ENCODE measurements at places on chromosomes 3 and 15. TPM values are rescaled to one million over a fixed set of nuclear protein-coding genes. Genes with fewer than 3 reads are reported as not detected.
A peak's percentile ranks its signal among the peaks of the same experiment; 100 is the strongest.

GRCh38 chr3:150407051-150407807, 869 bp upstream of the TSC22D2 start:
- DNase-seq: no peak

DNA sequence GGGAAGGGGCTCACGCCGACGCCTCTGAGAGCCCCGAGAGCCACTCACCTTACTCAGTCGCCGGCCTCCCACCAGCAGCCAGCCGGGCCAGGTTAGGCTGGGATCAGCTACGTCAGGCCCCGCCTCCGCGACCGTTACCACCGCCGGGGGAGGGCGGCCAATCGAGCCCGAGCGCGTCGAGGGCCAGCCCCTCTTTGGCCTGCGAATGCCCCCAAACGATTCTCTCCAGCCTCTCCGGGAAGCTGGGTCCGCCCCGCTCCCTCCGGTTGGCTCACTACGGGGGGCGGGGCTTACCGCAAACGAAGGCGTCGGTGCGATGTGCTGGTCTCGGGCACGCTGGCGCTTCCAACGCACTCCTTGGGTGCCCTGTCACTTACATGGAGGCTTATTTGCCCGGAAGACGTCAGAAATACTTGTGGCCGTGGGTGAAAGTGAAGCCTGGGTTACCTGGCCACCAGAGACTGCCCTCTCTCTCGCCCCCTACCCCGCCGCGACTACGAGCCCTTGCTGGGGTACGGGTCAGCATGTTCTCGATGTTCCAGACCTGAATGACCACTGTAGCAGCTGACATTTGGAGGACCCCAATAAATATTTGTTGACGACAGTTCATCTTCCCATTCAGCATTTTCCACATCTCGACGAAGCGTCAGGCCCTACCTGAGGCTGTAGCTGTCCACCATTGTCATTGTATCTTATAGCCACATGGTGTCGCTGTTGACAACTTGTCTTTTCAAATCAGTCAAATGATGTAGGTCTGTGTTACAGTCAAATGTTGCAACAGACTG, at the start of gene CEP70:
TSS of gene CEP70 (minus strand) at position 111 of the 785 bp plus-strand sequence. CDS start 21,333 bp downstream, outside the sequence.
- peak; percentile 97 for DNase-seq

DNA sequence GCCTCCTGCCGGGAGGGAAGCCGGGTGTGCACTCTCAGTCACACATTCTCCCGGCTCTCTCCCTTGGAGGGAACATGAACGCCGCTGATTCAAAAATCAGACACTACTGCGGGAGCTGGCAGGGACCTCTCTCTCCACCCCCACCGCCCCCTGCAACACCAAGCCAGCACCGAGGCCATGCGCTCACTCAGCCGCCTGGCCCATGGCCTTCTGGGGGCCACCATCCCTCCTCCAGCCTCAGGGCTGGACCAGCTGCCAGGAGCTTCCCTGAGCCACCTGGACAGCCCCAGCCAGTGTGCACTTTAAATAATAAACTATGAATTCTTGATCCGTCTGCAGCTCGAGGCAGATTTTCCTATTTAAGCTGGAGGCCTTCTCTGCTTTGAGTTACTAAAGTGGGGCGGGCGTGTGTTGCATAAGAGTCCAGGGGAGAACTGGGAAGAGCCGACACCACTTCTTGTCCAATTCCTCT, 30.6 kb downstream of the ADAMTS17 start:
- DNase-seq: no peak

Gene ANKDD1A
- 29.2 TPM for total RNA-seq

DNA sequence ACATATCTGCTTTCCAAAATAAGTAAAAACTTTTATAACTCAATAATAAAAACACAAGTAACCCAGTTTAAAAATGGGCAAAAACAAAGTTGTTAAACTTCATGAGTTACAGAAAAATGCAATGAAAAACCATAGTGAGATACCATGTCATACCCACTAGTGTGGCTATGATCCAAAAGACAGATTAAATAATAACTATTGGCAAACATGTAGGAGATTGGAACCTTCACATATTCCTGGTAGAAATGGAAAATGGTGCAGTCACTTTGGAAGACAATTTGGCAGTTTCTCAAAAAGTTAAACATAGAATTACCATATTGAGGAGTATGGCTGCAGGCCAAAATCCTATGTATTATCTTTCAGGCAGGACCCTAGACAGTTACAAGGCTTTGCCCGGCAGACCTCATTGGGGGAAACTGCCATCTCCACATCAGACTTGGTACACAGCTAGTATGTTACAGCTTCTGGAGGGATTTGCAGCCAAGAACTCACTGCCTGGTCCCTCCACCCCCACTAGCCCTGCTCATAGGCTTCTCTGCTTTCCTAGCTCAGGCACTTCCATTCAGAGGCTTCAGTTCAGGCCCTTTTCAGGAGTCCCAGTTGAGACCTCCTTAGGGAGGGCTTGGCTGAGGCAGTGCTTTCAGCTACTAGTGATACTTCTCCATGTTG, 147.8 kb downstream of the NEK10 start:
- DNase-seq: no peak

DNA sequence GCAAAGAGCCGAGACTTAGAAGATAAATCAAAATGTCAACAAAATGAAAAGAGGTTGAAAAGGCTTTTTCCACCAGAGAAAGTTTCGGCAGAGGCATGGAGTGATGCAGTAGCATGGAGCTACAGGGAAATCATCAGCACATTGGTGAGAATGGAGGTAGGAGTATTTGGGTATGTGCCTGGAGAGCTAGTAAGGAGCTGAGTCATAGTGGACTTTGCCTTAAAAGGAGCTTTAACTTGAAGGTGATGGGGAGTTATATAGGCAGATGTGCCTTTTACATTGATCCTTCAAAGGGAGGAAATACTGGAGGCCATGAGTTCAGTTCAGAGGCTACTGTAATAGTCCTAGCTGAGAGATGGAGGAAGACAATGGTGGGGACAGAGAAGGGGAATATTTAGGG, 44.3 kb downstream of the IL5RA start:
- no peak for DNase-seq

Gene C3orf20
- total RNA-seq: 0.30 TPM

DNA sequence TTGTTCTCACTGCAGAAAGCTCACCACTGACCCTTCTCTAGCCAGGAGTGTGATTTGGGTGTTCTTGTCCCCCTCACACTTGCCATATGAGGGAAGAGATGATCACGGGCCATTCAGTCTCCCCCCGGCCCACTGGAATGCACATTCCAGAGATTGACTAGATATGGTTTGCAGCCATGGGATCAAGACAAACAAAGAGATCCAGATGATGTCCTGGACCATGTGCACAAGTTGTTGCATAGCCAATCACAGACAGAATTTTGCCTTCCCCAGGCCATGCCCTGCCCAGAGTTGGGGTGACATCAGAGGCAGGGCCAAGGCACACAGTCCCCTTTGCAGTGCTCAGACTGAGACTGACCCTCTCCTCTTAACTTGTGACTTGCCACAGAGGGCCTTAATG, 14.8 kb downstream of the MUC13 start:
- no peak for DNase-seq

DNA sequence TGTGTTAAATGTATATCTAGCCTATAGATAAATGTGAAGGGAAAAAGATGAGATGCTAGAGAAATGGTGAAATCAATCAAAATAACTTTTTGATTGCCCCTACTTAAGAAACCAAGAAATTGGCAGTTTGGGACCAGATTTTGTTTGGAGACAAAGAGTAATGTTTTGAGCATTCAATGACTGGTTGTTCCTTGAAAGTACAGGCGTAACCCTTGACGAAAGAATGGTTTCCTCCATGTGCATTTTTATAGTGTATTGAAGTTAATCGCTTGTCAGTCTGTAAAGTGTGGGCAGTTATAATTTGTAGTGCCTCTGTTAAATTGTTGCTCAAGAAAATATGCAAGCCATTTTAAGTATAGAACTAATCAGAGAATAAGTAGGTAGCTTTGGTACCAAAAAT, 1.2 kb downstream of the KIF23 start:
- no peak for DNase-seq

DNA sequence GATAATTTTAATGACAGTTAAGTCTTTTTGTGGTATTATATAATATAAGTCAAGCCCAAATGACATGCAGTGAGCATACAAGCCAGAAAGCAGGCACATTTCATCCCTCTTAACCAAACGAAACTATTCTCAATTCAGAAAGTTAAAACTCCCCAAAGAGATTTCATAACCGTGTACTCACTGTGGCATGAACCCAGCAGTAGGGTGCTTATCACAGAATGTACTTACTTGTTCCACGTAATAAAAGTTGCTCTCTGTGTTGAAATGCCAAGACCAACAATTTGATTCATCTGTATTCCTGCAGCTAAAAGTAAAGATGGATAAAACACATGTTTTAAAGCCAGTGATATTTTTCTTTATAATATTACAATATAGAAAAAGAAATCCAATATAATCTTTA, 12.1 kb downstream of the GK5 start:
- peak; percentile 49 for DNase-seq

Gene CFAP161
- 0.45 TPM for total RNA-seq

DNA sequence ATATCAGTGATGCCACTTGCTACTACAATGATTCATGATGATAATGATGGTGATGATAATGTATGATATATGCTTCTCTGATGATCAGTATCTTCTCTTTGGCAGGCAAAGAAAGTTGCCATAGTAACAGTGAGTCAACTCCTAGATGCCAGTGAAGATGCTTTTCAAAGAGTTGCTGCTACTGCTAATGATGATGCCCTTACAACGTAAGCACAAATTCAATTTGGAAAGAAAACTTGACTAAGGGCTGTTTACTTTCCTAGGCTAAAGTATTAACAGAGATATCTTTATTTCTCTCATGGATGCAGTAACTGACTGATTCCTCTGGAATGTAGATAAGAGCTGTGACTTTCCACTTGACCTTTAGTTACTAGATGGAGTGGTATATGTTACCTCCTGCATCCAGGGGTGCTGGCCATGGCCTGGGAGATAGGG, 27.8 kb downstream of the ADGRG7 start:
- no peak for DNase-seq

Gene GANC
- 61.4 TPM for total RNA-seq
